ENCODE measurements at places on chromosomes 3 and 15.

GRCh38 chr3:183313351-183313750, 60.3 kb downstream of the B3GNT5 start:
- no peak for DNase-seq

- no peak for DNase-seq
These were observed 49.5 kb downstream of the FBN1 start for GRCh38 chr15:48595981-48596380.

GRCh38 chr3:196164576-196164975, 46.6 kb downstream of the ZDHHC19 start:
- DNase-seq = no peak

GRCh38 chr15:26967719-26968269, 3.2 kb upstream of the GABRG3 start:
- no peak for DNase-seq

GRCh38 chr3:160260587-160261270, 35.5 kb downstream of the C3orf80 start:
- DNase-seq = no peak

Data from CD8-positive, alpha-beta memory T cell (primary cell).